ENCODE measurements at places on chromosomes 11 and 22.
A peak's percentile ranks its signal among the peaks of the same experiment; 100 is the strongest.

DNA sequence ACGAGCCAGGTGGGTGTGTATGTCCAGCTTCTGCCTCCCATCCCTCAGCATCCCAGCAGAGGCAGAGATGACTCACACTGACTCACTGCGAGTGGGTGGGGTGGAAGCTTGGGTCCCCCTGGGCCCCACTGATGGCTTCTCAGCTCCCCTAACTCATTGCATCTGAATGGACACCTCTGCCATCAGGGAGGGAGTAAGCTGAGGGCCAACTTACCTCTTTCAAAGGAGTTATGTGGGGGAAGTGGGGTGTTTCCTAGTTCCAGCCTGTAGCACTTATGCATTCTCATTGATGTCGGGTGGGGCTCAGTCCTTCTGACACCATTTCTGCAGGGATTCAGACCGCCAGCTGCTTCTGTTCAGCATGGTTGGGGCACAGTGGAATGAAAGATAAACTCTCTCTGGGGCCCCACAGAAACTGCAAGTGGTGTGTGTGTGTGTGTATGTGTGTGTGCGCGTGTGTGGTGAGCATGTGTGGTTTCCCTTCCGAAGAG is 1425.8 kb downstream of the TBC1D22A start:
- DNase-seq, result peak; percentile 55

DNA sequence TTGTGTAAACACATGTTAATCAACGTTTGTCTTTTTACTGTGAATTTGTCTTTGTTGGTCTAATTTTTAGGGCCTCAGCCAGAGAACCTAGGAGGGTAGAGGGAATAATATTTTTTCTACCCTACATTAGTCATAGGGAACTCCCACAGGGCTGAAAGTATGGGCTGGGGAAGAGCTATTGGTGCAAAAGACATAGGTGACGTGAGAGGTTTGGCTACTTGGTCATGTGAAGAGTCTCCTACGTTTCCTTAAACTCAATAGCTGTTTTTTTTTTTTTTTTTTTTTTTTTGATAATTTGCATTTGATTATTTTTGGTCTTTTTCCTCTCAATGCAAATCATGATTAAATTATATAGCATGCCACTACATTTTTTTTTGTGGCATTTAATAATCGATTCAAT is 15.9 kb upstream of the MMP7 start:
- no peak for DNase-seq

DNA sequence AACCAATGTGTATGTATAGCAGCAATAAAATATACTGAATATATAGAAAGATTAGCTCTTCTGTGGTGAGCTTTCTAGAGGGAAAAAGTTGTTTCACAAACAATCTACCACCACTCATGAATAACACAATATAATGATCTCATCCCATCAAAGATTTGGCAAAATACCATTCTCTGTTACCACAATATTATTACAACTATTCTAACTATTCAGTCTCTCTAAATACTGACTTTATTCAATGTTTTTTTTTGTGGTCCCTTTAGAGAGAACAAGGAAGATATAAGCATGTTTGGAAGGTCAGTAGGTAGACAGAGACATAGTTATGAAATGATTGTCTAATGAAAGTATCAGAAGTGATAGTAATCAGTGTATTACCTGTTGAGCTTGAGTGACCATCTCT is 7.8 kb downstream of the CCDC90B start:
- DNase-seq, result no peak

DNA sequence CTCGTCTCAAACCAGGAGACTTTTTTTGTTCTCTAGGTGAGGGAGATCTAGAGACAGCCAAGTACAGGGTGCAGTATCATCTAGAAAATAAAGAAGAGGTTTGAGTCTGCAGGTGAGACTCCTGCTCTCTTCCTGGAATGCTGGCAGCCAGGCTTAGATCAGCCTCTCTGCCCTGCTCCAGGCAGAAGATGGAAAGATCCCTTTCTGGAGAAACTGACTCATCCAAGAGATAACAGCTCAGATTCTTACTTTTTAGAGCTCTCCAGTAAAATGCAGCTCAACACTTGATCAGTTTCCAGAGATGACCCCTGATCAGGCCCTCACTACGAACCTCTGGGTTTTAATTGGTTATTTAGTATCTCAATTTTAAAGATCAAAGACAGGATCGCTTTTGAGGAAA is 44.6 kb upstream of the EHF start:
- DNase-seq, result no peak

GRCh38 chr11:102177974-102178631 is 67.9 kb downstream of the YAP1 start:
- DNase-seq, result no peak

DNA sequence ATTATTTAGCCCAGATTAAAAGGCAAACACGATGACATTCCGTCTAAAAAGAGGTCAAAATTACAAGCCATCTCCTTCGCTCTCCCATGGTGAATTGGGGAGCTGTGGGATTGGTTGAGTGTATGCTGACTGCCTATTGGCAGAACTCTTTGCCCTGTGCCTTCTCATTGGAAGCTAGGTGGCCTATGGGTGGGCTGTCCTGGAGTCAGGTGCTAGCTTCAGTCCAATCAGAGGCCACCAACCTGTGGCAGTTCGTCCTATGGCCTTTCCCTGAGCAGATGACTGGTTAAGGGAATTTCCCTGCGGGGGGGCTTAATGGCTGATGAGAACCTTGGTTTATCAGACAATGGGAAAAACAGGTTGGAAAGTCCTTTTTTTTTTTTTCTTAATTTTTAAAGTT is 3.2 kb upstream of the MTMR3 start:
- DNase-seq, result no peak

DNA sequence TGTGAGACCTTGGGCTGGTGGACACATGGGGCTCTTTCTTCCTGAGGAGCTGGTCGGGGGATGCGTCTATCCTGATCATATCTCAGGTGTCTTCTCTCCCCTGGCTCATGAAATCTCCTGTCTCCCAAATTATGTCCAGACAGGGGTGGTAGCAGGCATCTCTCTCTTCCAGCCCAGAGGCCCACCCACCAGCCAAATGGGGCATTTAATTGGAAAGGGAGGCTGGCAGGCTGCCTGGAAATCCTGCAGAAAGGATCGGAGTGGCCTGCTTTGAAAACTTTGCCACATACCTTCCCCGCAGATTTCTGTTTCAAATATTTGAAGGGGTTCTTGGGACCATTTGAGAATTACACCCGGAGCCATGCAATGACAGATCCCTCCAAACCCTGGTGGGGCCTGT is 37.4 kb downstream of the SMIM38 start:
- DNase-seq, result no peak

- no peak for DNase-seq
Observed at GRCh38 chr11:97729546-97730272, 1291.0 kb upstream of the CNTN5 start.

- DNase-seq, result no peak
Observed at GRCh38 chr11:70333261-70333660, 62.8 kb downstream of the PPFIA1 start.

- no peak for DNase-seq
Observed at GRCh38 chr11:88475991-88476418, 138.5 kb upstream of the CTSC start.

DNA sequence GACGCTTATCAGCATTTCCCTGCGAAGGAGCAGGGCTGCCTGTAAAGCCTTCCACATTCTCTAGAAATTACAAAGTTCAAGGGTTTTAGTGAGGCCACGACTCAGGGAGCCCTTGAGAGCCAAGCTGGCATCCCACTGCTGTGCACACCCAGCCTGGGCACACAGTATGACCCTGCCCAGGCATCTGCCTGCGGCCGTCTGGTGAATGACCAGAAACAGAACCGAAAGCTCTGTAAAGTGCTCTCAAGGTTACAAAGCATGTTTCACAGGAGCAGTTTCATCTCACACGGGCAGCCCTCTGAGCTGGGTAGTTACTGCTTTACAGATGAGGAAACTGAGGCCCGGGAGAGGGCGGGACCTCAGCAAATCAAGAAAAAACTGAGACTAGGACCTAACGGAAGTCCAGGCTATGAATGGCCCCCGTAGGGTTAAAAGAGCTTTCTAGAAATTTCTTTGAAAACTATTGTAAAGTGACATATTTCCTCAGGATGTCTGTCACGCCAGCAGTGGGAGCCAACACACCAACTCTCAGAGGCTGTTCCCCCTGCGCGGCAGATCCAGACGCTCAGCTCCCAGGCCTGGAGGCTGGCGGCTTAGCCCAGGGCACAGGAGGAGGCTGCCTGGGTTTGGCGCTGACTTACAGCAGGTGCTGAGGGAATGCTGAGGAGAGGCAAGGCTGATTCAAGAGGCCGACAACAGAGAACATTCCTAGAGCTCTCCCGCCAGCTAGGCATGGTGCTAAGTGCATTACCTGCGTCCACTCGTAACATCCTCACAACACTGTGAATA is 7.7 kb upstream of the TCF20 start:
- DNase-seq, result no peak

DNA sequence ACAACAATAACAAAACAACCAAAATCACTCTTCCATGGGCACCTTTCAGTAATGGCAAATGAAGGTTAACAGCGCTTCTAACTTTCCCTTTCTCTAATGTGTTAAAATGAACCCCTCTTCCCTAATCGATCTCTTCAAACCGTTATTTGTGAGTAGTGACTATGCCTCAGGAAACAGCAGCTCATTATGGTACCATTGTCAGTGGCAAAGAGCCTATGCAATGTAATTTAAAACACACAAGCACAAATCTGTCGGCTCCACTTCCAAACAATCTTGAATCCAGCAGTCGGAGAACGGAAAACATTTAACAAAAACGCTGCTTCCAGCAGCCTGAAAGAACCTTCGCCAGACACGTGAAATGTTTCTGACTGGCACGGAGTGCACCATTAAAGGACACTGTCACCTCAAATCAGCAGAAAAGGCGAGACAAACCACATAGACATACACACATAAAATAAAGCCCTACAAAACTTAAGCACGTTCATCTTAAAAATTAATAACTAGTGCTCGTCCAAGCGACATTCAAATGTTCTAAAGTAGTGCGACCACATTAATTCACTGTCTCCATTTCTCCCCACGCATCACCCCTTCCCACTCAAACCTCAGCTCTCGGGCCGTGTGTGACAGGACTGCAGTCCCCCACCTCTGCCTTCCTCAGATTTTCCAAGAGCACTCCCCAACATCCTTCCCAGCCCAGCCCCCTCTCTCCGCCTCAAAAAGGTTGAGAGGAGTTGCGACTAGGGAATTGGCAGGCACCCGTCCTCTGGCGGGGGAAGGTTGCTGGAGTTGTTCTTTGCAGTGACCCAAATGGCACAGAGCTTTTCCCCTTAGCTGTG is 748 bp downstream of the RAB30 start:
- DNase-seq, result peak; percentile 78

- peak; percentile 54 for DNase-seq
Observed at GRCh38 chr11:65446446-65447277, 24.1 kb downstream of the NEAT1 start.

GRCh38 chr22:19150482-19151328 is 613 bp upstream of the GSC2 start:
- DNase-seq, result no peak

DNA sequence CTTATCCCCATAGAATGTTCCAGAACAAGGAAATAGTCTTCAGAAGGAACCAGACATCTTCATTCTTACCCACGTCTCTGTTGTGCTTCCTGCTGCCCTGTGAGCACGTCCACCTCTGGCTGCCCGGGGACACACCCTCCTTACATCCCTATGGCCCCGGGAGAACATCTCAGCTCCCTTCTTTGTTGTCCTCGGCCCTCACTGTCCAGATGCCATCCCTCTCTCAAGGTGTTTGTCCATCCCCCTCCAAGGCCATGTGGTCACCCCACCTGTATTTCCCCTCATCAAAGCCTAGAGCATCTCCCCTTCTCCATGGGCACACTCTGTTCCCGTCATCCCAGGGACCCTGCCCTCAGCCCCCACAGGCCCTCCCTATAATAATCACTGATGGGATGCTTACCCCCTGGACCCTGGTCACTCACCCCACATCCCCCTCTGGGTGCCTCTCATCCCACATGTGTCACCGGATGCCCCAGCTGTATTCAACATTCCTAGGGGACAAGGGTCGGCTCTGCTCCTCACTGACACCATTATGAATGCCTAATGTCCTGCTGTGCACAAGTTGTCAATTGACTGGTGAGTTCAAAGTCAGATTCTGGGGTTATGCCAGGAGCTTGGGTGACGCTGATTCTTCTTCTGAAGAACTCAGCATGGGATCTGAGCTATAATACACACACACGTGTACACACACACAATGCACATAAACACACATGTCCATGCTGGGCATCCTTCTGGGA is 28.8 kb downstream of the IGLL5 start:
- no peak for DNase-seq

- no peak for DNase-seq
Observed at GRCh38 chr22:41876675-41877074, 38.2 kb downstream of the SHISA8 start.

- DNase-seq, result no peak
Observed at GRCh38 chr22:40826984-40827741, 8.0 kb upstream of the SLC25A17 start.

- DNase-seq, result no peak
Observed at GRCh38 chr22:21714786-21715185, 20.8 kb downstream of the YPEL1 start.

GRCh38 chr11:114058026-114058706 is 1.3 kb upstream of the ZBTB16 start:
- DNase-seq, result no peak

GRCh38 chr11:98589967-98590366 is 430.8 kb upstream of the CNTN5 start:
- no peak for DNase-seq

DNA sequence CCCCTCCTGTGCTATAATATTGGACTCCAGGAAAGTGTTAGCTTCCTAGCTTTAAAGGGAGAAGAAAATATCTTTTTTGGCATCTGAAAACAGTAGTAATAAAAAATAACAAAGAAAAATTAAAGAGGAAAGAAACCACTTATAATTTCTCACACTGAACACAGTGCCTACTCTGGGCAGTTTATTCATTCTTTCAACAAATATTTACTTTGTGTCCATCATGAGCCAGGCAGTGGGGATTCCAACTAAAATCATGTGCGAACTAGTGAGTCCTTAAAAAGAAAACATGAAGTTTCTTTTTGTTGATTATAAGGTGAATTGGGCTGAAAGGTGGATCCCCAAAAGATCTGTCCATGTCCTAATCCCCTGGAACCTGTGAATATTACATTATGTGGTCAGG is 16.0 kb upstream of the ELF5 start:
- no peak for DNase-seq

GRCh38 chr11:63866211-63866610 is 27.3 kb downstream of the MARK2 start:
- DNase-seq, result peak; percentile 83
